Stimulated activated CD4-positive, alpha-beta T cell treated with anti-CD3 and anti-CD28 coated beads, Interleukin-1b, Interleukin-23, amount 100 ng/mL, for 1 hour (primary cell): ENCODE measurements at places on chromosomes 2 and 18.

GRCh38 chr2:106953779-106954178, 67.8 kb upstream of the ST6GAL2 start:
- DNase-seq = no peak

GRCh38 chr18:76754351-76754750, 68.0 kb upstream of the ZNF236 start:
- DNase-seq = no peak

- DNase-seq = no peak
Observed at GRCh38 chr2:157443090-157443489, 799 bp downstream of the CYTIP start.

- DNase-seq = no peak
Observed at GRCh38 chr2:148162871-148163270, 142.0 kb downstream of the MBD5 start.

DNA sequence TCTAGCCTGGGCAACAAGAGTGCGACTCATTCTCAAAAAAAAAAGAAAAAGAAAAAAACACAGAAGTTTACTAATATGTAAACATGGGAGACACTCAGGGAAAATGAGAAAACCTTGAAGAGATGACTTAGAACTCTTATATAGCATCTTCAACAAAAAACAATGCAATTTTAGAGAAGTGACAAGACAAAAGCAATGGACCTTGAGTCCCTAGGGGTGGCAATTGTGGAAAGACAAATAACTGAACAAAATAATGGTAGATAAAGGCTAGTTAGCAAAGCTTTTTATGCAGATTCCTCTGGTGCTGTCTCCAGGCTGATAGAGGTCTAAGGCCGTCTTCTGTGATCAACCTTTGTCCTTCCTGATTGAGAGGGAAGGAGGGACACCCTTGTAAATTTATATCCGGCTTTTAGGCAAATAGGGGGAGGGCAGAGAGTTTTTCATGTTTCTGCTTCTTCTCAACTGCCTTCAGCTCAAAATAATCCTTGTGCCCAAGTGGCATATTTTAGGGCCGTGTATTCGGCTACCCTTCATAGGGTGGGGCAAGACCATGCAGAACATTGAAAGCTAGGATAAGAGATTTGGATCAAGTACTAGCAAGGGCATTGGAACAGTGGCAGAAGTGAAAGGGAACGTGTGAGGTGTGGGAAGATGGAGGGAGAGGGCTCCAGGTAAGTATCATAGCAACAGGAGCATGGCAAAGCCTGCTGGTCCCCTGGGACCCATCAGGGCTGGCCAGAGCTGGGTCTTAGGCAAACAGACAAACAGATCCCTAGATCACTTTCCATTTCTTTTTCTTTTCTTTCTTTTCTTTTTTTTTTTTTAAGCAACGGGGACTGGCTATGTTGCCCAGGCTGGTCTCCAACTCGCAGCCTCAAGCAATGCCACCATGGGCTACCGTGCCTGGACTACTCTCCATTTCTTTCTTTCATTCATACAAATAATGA, 116.2 kb upstream of the STPG4 start:
- no peak for DNase-seq

- DNase-seq = peak; percentile 70
Observed at GRCh38 chr2:231677632-231678104, 30.7 kb upstream of the PTMA start.

DNA sequence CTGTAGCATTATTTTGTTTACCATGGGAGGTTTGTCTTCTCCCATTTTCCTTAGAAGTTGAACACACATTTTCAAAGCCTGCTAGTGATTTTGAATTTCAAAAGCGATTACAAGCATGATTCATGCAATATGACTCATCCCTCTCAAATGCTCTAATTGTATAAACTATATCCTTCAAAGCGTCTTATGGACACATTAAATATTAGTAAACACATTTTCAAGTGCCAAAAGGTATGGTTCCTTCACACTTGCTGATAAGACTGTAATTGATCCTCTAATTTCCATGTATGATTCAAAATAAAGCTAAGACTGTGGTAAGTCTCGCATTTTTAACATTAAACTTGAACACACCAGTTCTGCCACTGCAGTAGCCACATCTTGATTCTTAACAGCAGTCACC, 512.9 kb downstream of the LRRTM4 start:
- no peak for DNase-seq

DNA sequence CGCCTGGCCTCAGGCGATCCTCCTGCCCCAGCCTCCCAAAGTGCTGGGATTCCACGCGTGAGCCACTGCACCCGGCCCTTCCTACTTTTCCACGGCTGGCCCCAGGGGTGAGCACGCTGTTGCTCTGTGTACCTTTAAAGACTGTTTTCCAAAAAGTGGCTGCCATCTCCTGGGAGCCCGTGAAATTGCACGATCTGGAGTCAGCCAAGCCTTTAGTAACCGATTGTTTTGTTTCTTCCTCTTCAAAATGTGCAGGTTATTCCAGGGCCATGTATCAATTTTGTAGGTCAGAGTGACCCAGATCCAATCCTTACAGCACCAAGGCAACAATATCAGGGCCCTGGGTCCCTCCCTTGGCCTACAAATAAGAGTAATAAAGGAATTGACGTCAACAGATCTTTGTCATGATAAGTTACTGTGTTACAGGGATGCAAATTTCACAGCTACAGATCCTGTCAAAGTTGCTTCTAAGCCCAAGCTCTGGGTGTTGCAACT, 135.6 kb upstream of the ZNF236 start:
- no peak for DNase-seq

DNA sequence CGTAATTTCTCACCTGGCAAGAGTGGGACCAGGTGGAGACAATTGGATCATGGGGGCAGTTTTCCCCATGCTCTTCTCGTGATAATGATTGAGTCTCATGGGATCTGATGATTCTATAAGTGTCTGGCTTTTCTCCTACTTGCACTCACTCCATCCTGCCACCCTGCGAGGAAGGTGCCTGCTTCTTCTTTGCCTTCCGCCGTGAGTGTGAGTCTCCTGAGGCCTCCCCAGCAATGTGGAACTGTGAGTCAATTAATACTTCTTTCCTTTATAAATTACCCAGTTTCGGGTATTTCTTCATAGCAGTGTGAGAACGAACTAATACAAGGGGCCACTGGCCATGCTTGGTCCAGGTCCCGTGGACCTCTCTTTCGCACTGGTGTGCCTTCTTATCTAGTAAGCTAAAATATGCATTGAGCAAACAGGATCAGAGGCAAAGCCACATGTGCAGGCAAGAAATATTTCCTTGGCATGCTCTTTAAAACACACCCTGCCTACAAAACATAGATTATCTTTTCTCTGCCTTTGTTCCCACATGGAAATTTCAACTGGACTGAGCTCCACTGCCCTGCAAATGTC, 821.1 kb downstream of the TRIB2 start:
- no peak for DNase-seq

GRCh38 chr2:112153179-112153490, 14.9 kb downstream of the FBLN7 start:
- DNase-seq = no peak

- DNase-seq = no peak
Observed at GRCh38 chr18:37566479-37567060, 972 bp upstream of the CELF4 start.

- no peak for DNase-seq
Observed at GRCh38 chr2:17788773-17789172, 27.5 kb upstream of the MSGN1 start.

DNA sequence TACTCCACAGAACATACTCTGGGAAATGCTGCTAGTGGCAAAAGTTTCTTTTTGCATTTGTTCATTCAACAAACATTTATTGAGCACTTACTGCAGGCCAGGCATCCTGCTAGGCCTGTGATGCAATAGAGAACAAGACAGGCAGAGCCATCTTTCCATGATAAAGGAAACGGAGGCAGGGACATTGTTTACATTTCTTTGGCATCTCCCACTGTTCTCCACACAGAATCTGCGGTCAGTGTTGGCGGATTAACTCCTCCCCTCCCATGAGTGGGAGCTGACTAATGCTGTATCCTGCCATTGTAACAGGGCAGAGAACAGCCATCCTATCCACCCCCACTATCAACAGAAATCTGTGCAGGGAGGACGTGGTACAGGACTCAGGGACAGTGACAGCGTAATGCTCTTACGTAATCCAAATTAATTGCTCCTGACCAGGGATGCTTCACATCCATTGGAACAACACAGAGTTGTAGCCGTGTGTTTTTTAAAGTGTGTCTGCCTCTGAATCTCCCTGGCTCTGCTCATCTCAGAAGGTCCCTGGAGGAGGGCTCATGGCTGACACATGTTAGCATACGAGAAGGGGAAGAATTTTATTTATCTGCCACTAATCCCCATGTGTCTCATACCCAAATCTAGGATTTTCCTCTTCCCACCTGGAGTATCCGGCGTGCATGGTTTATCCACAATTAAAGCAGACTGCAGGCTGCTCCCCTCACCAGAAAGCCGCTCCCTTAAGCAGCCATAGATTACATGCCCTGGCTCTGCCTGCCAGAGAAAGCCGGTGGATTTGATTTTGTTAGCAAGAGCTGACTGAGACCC, 32.3 kb downstream of the STEAP3 start:
- no peak for DNase-seq

DNA sequence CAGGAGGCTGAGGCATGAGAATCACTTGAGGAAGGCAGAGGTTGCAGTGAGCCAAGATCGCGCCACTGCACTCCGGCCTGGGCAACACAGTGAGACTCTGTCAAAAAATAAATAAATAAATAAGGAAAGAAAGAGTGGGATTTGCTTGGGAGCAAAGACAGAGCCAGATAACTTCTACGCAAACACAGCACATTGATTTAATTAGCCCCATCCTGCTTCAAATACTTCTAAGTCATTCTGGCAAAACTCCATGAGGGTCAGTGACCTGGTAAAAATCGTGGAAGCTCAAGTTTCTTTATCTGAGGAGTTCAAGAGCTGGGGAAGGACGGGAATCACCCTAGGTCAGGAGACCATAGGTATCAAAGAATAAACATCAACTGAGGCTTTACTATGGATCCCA, 70.6 kb upstream of the TCF7L1 start:
- no peak for DNase-seq

- DNase-seq = no peak
Observed at GRCh38 chr2:32714521-32714920, 86.7 kb downstream of the TTC27 start.

DNA sequence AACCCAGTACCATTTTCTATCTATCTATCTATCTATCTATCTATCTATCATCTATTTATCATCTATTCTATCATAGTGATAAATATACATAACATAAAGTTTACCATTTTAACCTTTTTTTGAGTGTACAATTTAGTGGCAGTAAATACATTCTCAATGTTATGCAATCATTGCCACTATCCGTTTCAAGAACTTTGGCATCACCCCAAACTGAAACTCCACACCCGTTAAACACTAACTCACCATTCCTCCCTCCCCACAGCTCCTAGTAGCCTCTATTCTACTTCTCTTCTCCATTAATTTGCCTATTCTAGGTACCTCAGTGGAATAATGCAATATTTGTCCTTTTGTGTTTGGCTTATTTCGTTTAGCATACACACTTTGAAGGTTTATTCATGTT, 82.5 kb upstream of the KCNE4 start:
- DNase-seq = no peak

DNA sequence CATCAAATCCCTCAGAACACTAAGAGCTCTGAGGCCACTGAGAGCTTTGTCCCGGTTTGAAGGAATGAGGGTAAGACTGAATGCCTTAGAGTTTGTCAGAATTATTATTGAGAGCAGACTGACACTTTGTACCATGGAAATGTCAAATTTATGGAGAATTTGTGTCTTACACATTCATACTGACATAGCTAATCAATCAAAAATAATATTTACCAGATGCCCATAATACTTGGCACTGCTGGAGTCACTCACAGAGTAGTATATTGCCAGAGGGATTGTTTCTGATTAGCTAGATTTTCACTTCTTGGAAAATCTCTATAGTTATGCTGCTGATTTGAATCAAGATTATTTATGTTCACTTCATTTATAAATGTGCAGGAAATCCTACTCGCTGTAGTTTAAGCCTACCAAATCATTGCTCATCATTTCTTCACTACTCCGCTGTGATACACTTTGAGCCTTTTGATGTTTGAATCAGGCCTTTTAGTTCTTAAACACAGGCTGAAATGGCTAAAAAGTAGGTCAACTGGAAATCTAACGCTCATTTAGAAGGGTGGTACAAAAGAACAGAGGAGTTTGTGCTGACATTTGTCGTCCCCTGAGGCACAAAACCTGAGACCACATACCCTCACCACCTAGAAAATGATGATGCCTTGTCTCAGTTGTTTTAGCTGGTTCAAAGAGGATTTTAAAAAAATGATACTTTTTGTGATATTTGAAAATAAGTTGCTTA, 96.1 kb upstream of the CSRNP3 start:
- DNase-seq = no peak

DNA sequence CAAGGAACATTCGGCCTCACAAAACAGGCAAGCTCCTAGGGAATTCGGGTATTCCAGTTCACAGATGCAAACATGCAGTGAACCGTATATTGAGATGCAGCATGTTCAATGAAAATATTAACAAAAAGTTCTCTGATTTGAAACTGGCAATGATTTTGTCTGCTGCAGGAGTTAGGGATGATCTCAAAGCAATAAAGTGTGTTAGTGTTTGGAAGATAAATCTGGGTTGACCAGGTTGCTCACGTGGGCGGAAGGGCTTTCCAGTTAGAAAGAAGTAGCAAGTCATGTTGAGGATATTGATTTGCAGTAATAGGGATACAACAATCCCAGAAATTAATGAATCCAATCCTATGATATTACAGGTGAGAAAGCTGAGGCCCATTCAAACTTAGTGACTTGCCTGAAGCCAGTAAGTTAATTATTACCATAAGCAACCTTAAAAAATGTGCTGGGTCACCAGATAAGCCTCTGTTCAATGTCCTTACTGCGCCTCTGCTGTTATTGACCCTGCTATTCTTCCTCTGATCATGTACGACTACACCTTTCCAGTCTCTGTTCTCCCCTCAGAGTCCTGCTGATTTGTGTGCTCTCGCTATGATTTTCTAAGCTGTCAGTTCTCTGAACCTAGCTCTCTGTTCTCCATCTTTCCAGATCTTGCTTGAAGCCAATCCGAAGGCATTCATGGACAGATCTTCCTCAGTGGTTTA, 370.8 kb downstream of the DSEL start:
- no peak for DNase-seq

DNA sequence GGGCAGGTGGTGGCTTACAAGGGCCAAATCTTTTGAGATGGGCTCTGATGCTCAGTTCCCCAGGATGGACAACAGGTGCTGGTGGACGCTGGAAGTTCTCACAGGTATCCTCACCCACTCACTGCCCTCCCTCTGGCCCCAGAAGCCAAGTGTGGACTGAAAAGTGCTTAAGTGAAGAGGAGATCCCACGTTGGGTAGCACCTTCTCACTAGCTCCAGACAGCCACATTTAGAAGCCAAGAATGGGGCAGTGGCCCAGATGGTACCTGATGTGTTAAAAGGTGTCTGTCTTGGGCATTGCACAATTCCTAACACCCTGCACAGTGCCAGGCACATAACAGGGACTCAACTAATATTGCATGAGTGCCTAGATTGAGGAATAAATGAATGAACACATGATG, 115.3 kb upstream of the TEX51 start:
- no peak for DNase-seq

DNA sequence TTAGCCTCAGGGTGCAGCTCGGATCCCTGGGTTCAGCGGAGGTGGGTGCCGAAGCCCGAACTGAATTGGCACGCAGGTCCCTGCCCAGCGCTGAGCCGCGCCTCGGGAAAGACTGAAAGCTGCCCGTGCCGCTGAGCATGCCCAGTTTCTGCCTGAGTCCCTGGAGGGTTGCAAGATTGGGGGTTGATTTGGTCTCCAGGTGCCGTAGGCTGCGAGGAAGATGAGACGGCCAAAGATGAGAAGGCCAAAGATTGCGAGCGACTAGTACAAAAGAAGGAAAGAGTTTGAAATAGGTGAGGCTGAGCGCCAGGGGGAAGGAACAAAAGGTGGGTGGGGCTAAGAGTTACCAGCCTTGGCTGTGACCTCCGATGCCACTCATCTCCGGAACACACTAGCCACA, 852 bp upstream of the KCNH7 start:
- DNase-seq = no peak
